Stimulated activated CD4-positive, alpha-beta T cell treated with anti-CD3 and anti-CD28 coated beads, TNF-alpha, amount 100 ng/mL, for 1 hour (primary cell): ENCODE measurements at places on chromosomes 4 and X.

DNA sequence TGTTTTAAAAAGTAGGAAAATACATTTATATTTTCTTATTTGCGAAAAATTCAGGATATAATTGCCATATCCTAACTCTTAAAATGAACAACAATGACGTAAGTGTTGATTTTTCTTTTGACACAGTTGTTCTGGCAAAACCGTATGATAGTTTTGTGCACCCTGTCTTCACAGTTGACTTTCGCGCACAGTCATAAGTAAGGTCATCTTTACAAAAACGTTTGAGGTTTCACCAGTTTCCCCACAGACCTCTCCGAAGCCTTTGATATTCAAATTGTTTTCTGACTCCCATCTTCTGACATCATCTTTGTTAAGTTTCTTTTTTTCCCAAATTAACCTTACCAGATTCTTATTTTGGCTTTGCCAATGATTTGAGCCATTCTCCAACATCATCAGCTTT, 48.1 kb upstream of the ATXN3L start:
- no peak for DNase-seq

GRCh38 chr4:8348071-8348470, 78.5 kb downstream of the HTRA3 start:
- no peak for DNase-seq

DNA sequence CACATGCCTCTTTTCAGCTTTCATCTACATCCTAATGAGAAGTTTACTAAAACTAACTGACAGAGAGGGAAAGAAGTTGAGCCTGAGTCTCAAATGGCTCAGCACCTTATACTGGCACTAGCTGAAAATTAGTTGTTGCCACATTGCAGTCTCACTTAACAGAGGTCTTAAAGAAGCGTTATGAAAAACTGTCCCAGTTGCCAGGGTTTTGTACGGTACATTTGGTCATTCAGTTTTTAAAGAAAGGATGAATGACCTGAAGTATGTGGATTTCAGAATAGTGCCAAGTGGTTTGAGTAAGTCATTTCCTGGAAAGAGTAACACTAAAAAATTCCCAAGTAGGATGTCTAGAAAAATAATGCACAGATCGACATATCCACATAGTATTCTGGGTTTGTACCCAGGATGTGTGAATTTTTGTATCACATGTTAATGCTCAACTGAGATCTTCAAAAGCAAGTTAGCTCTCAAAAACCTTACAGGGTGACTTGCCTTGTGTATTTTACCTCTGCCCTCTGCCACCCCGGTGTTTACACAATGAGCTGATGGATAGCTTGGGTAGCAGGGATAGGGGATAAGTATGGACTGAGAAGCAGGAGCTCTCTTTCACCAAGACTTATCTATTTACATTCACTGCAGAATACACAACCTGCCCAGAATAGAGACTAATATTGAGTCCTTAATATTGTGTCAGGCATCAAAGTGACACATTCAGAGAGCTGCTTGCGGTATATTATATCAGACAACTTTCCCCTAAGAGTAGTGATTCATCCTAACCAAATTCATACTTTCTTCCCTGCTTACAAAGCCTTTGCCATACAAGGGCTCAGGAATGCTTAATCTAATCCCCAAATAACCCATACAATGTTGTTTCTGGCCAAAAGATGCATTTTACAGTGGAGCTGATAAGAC, 1075.7 kb upstream of the PABPC4L start:
- DNase-seq = no peak

DNA sequence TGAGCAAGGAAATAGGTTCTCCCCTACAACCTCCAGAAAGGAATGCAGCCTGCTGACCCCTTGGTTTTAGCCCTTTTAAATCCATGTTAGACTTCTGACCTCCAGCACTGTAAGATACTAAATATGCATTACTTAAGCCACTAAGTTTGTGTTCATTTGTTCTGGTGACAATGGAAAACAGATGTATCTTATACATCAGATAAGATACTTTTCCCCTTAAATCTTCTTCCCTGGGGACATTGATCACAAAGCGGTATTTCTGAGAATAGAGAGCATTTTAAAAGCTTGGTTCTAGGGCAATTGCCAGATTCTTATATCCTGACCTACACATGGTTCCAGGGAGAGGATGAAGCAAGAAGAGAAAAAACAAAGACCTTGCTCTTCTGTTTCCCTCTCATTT, 6.5 kb upstream of the TMEM184C start:
- no peak for DNase-seq

GRCh38 chr4:16875487-16875886, 23.0 kb downstream of the LDB2 start:
- no peak for DNase-seq

DNA sequence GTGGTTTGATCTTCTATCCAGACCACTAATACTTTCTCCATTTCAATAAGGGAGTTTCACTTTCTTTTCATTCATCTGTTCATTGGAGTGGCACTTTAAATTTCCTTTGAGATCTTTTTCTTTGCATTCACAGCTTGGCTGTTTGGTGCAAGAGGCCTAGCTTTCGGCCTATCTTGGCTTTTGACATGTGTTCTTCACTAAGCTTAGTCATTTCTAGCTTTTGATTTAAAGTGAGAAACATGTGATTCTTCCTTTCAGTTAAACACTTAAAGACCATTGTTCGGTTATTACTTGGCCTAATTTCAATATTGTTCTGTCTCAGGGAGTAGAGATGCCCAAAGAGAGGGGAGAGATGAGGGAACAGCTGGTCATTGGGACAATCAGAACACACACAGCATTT, 24.3 kb downstream of the CXCL13 start:
- DNase-seq = no peak

GRCh38 chr4:52687696-52688095, 28.6 kb upstream of the USP46 start:
- no peak for DNase-seq

DNA sequence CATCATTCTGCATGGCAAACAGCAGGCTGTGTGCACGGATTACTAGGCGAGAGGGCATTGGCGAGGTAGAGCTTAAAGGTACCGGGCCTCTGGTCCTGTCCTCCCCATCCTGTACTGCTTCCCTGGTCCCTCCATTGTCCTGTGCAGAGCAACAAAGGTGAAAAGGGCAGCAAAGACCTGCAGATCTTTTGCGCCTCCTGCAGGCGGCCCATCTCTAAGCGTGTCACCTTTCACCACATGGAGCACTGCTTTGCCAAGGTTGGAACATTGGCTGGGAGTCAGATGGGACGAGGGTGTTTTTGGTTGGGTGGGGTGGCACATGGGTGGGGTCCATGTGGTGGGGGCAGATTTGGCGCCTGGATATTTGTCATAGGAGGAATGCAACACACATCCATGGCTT, 64.7 kb upstream of the UXT start:
- no peak for DNase-seq

GRCh38 chr4:158139086-158139485, 33.7 kb downstream of the GASK1B start:
- no peak for DNase-seq

DNA sequence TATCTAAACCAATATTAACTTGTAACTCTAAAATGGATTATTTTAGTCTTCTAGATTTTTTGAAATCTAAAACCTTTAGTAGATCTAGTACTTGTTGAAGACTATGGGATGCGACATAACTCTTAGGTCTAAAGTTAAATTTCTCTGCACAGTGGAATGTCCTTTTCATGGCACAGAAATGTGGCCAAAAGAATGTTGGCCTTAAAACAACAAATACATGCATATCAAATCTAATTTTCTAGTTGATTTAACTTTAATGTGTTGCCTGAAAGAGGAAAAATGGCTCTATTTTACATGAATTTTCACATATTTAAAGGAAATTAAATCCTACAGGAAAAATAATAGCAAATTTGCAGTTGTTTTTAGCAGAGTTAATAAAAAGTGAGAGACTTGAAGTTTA, 30.3 kb downstream of the NFKB1 start:
- DNase-seq = no peak

- DNase-seq = no peak
Observed at GRCh38 chr4:60327651-60328050, 872.5 kb upstream of the ADGRL3 start.

GRCh38 chr4:75630937-75631329, 605 bp upstream of the CDKL2 start:
- DNase-seq = no peak

GRCh38 chr4:159446266-159446976, 343.5 kb downstream of the RAPGEF2 start:
- DNase-seq = no peak

DNA sequence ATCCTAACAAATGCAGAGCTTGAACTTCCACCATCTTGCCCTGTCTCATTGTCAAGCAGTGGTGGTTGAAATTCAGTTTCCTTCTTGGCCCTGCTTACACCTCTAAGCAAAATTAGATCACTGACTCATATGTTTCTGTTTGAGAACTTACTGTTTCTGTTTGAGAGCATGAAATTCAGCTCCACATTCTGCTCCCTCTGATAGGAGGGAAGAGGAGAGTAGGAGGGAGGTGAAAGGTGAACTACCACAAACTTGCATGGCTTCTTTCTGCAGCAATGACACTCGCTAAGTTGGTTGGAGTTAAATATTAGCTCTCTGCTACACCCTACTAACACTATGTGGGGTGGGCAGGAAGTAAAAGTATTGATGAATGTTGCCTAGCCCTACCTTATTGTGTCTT, 117.8 kb upstream of the EDA2R start:
- no peak for DNase-seq

GRCh38 chr4:102692474-102692873, 68.3 kb downstream of the MANBA start:
- no peak for DNase-seq

GRCh38 chr4:144449611-144450010, 196.3 kb upstream of the HHIP start:
- DNase-seq = no peak

- DNase-seq = no peak
Observed at GRCh38 chr4:74386159-74386558, 21.2 kb downstream of the EREG start.

GRCh38 chrX:43016021-43016420, 238.1 kb upstream of the PPP1R2C start:
- DNase-seq = no peak

GRCh38 chr4:70133473-70133872, 20.6 kb upstream of the PRR27 start:
- no peak for DNase-seq

DNA sequence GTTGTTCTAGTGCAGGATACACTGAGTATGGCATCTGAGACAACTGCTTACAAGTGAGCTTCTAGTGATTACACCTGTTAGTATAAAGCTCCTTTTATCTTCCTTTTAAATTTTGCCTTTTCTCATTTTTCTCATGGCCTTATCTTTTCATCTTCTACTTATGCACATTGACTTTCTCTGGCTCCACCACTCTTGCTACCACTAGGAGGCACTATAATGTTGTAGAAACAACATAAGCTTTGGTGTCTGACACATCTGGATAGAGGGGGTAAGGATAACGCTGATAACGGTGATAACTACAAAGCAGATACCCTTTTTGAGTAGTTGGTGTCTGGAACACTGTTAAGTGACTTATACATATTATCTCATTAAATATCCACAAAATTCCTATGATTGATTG, 187.4 kb upstream of the TEX13C start:
- no peak for DNase-seq

GRCh38 chr4:145884775-145885174, 53.8 kb downstream of the ZNF827 start:
- DNase-seq = no peak

- DNase-seq = no peak
Observed at GRCh38 chrX:49701323-49701722, 5.5 kb upstream of the PAGE1 start.

DNA sequence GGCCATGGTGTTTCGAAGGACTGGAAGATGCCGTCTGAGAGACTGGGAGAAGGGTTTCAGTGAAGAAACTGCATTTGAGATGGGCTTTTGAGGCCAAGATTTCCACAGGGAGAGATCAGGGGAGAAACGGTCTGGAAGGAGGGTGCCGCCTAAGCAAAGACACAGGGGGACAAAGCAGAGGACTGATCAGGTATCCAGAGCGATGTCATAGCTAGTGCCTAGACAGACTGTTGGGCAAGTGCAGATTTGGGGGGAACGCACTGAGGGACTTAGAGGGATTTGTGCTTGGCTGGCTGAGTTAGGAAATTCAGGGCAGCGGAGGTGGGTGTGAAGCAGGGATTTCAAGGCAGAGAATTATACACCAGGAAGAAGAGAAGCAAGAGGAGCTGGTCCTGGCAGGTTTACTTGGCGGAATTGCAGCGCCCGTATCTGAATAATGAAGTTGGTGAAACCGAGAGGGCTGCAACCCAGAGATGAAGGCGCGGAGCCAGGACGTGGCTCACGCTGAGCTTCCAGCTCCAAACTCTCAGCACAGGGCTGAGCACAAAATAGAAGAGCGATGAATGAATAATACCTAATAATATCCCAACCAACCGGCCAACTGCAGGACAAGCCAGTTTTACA, 106.9 kb downstream of the MAML3 start:
- DNase-seq = no peak

DNA sequence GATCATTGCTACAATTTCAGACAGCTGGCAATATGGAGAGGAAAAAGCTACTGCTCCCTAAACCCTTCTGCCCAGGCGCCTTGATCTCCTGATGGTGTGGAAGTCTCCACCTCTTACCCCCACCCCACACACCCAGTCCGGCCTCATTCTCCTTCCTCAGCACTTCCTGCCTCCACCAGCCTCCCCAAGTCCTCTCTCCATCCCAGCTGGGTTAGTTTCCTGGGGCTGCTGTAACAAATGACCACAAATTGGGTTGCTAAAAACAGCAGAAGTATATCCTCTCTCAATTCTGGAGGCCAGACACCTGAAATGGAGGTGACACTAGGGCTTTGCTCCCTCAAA, 1.1 kb upstream of the CCNQ start:
- no peak for DNase-seq

DNA sequence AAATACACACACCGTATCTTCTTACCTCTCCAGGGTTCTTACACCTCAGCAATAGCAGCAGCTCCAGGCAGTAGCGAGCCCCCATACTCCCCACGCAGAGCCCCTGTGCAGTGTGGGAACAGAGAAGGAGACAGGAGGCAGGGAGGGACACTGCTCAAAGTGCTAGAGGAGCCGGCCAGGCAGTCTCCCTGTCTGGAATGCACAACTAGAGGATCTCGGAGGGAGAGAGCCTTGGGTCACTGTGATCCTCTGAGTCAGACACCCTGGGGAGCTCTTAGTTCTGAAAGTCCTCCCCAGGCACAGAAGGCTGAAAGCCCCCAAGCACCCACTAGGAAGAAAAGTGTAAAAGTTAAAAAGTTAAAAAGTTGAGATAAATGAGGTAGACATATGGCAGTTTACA, 16.0 kb downstream of the AMELX start:
- DNase-seq = no peak

DNA sequence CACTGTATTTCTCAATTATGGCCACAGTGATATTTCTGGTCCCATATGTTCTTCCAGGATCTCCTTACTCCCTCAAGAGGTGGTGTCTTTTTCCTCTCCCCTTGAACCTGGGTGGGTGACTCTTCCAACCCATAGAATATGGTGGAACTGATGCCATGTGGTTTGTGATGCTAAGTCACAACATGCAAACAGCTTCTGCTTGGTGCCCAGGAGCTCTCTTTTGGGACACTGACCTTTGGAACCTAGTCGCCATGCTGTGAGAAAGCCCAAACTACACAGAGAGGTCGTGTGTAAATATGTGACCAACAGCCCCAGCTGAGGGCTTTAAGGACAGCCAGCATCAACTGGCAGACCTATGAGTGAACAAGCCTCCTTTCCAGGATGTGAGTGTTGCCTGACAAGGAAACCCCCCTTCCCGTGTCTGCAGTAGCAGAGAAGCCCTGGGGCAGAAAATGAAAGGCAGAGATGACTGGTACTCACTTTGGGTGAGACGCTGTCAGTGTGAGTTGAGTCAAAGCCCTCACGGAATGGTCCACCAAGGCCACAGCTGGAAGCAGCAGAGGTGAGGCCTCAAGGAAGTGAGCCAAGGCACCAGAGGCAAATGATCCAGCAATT, 223.4 kb downstream of the BCOR start:
- no peak for DNase-seq
